Spinal cord (tissue), 10 donors: ENCODE measurements at places on chromosomes 7 and 10. TPM values are rescaled to one million over a fixed set of nuclear protein-coding genes. Genes with fewer than 3 reads are reported as not detected.

DNA sequence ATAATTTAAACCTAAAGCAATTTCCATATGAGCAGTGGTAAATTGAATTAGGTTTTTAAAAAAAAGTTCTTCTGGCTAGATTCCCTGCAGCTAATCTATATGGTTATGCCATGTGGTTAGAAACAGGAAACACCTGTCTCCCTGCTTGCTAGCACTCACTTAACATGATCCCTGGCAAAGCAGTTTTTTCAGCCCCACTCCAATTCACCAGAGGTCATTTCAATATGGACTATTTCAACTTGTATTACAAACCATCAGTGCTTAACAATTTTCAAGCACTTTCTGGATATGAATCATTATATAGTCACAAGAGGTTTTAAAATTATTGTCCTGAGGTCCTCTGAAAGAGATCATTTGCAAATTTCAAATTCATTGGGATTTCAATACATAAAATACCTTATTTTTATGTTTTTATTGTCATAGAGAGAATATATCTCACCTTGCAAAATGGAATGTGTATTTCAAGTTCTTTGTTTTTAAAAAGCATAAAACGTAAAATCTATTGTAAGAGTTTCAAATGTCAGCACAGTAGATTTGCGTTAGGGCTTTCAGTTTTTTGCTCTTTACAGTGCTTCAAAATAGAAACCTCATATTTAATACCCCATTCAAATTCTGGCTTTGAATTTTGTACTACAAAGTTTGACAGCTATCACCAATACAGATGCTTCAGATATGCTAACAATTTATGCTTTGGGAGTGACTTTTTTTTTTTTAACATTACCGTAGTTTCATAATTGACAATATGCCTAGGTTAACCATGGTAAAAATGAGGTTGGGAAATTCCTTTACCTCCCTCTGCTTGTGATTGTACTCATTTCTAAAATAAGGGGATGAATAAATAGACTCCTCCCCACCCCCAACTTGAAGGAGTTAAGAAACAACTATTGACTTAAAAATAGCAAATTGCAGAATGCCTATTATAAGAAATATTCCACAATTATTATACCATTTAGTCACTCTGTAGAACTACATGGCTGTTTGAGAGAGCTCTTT, 117.5 kb upstream of the HGF start:
- DNase-seq, result peak; percentile 4

- DNase-seq, result no peak
Observed at GRCh38 chr10:124077208-124077993, 16.0 kb downstream of the CHST15 start.

DNA sequence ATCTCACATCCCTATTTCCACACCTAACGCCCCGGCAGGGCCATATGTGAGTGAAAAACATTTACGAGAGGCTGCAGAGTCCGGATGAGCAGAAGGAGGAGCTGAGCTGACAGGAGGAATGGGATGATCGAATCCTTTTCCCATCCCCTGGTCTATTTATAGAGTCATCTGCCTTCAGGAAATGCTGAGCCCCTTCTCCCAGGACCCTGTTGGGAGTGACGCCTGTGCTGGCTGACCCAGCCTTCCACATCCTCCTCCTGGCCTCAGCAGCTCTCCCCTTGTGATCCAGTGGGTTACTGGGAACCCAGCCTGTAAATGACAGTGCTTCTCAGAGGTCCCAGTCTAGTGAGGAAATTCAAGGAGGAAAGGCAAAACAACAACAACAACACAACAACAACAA, 16.6 kb downstream of the DENND2A start:
- no peak for DNase-seq

DNA sequence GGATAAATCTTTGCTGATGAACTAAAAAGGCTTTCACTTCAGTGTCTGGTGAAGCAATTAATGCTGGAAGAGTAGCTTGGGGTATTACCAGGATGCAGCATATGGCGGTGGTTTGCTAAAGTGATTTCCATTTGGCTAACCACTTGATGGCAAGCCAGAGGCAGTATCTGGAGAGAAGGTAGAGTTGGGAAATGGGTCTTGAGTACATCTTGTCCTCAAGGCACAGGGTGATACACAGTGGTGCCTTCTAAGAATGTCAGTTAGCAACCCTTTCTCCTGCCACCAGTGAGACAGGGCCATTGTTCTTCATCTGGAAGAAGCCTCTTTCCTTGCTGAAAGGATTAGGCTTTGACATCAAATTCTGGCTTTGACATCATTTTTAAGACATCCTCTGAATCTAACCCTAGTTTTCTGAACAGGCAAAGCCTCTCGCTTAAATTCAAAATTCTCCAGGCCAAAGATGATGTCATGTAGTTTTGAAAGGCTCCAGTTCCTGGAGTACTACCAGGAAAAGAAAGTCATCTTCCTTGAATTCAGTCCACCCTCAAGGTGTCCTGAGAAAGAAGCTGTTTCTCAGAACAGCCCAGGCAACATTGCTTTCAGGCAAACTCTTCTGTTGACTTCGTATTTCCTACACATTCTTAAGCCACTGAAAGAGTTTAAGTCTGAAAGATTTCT, 162.4 kb downstream of the ARID5B start:
- no peak for DNase-seq

DNA sequence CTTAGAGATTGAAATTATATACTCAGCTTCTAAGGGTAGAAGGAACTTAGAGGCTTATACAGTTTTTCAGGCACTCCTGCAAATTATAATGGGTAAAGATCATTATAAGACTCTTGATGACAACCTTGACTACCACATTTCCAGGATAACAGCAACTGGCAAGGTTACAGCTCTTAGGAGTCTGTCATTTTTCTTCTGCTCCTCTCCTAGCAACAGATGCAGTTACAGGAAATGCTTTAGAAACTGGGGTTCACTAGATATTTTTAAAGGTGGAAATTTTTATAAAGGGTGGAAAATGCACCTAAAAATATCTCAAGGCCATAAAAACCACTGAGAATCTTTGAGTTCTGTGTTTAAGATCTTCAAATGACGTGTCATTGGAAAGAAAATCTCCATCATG, 185.8 kb downstream of the RELN start:
- no peak for DNase-seq

DNA sequence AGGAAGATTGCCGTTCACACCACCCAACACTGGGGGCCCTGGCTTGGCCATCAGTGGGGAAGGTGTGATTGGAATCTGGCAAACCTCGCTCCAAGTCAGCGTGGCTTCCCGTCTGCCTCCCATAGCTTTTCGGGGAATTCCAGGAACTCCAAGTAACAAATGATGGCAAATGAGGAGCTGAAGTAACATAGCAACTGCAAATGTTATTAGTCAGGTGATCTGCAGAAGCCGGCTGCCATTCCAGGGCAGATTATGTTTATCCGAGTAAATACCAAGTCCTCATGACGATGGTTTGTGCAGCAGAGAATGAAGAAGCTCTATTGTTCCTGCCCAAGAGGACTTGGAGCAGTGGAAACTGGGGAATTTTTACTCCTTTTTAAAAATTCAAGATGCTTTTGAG, 270.5 kb upstream of the PODXL start:
- peak; percentile 51 for DNase-seq

Gene INA
- 346 TPM for polyA plus RNA-seq

Gene EPDR1
- polyA plus RNA-seq, result 36.6 TPM

Gene CPA2
- polyA plus RNA-seq, result 0.35 TPM

Gene ANXA11
- polyA plus RNA-seq, result 19.0 TPM
